Mucosa of descending colon (tissue), 3 donors: ENCODE measurements at places on chromosomes 16 and 17. TPM values are rescaled to one million over a fixed set of nuclear protein-coding genes. Genes with fewer than 3 reads are reported as not detected.

SLC22A31 gene
- total RNA-seq: 1.8 TPM

SPSB3 gene
- 52.2 TPM for total RNA-seq

FA2H gene
- 60.0 TPM for total RNA-seq

TMEM98 gene
- 85.9 TPM for total RNA-seq

- no peak for DNase-seq
Measured at GRCh38 chr17:10620823-10621222, 36.3 kb downstream of the MYH3 start.

- no peak for DNase-seq
Measured at GRCh38 chr16:86835982-86836381, 257.6 kb downstream of the FOXL1 start.

DNA sequence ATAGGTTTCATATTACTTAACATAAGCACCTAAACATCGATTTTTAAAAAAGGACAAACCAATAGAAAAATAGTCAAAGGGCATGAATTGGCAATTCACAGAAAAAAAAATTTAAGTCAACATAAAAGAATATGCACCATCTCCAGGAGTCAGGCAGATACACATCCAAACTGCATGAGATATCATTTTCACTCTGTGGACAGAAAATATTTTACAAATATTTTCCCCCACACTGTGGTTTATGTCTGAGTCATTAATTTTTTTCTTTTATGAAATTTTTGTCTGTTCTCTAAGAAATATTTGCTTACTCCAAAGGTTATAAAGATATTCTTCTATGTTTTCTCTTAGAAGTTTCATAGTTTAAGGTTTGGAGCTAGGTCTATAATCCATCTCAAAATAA lies 74.4 kb upstream of the DNAH17 start:
- DNase-seq: no peak

DNA sequence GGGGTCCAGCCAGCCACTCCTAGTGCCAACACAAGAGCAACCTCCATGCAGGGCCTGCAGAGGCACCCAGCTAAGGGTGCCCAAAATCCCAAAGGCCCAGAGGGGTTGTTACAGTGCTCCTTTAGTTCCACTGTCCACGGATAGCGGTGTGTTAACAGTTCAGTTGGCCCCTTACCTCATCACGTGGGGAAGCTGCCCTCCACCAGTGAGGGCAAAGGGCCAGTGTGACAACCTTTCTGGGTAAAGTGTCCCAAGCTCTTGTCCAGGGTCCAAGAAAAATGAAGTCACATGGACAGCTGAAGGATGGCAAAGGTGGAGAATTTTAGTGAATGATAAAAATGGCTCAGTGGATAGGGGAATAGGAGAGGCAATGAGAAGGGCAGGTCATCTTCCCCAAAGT lies 8.7 kb upstream of the MKS1 start:
- no peak for DNase-seq

- DNase-seq: no peak
Measured at GRCh38 chr17:66331038-66331816, 28.8 kb downstream of the PRKCA start.

DNA sequence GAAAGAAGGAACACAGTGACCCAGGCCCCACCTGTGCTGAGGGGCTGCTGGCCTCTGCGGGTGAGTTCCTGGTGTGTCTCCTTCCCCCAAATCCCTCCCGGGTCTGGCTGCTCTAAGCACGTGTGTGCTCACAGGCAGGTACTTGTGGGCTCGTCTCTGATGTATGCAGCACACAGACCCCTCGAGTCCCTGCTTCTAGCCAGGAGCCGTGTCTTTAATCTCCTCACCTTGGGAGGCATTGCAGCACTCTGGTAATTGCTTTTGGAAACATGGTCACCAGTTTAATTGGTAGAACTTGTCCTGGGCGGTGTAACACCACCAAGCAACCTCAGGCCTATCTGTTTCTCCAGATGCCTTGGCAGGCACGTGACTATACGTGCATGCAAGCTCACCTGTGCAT lies 8.8 kb upstream of the RPL38 start:
- DNase-seq: no peak

DNA sequence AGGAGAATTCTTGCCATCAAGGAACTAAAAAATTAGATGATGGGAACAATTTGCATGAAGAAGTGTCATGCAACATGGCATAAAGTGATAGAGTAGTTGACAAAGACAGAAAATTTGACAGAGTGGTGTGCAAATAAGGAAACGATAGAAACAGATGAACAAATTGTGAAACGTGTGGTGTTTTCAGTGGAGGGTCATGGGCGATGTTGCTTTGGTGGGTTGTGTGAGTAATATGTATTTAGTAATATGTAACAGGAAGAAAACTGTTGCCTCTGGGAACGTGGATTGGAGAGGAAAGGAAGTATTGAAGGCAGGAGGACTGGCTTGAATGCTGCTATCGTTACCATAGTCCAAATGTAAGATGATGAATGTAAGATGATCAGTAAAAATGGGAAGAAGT lies 3.6 kb downstream of the COX10 start:
- DNase-seq: no peak
